ENCODE measurements at places on chromosomes 1 and 21.

DNA sequence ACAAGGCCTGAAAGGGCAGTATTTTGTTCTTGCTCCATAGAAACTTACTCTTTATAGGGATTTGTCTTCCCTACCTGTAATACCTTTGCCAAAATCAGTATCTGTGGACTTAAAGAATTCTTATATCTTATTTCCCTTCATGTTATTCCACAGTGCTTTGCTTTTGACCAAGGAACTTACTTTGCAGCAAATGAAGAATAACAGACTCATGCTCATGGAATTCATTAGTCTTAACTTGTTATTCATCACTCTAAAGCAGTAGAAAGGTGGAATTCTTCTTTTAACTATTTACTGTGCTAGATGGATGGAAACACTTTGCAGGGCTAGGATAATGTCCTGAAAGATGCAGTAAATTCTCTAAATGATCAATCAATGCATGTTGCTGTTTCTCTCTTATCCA is 45.9 kb downstream of the DUSP10 start:
- no peak for DNase-seq

- DNase-seq: no peak
Observed at GRCh38 chr1:44696101-44696500, 21.6 kb downstream of the ARMH1 start.

- no peak for DNase-seq
Observed at GRCh38 chr1:47252369-47252768, 20.3 kb upstream of the TAL1 start.

DNA sequence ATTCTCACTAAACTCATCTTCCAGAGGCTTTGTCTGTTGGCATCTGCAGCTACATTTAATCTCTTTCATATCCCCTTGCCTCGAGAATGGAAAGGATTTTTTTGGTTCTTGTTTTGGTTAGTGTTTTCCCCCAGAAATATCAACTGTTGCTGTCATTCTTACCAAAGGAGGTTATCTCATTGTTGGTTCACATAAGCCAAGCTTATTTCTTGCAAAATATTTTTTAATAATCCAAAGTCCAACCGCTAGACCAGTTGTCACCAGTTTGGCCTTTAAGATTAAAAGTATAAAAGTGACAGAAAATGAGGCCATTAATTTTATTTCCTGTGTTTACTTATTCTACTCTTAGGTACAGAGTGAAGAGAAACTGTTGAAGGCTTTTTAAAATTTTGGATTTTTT is 66.5 kb upstream of the PROX1 start:
- DNase-seq: no peak

- DNase-seq: no peak
Observed at GRCh38 chr1:116794371-116794770, 40.1 kb downstream of the CD2 start.

All from head of caudate nucleus (tissue), 42 donors.